ENCODE measurements at places on chromosomes 6 and 20.

GRCh38 chr6:126553854-126554253 is 213.9 kb downstream of the CENPW start:
- no peak for DNase-seq

DNA sequence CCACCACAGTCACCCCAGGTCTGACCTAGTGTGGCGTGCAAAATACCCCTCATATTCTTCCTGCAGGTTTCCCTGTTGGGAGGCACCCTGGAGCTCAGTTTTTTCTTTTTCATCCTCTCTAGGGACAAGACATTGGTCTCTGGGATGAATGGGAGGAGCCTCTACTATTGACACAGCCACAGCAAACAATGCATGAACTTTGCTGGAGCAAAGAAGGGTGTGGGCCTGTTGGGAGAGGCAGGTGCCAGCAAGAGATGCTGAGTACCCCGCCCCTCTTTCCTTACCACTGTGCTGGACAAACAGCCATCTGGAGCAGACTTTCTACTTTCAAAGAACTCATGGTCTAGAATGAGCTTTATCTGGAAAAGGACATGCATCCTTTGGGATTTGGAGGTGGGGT is 10.1 kb downstream of the TGM3 start:
- peak; percentile 24 for DNase-seq

DNA sequence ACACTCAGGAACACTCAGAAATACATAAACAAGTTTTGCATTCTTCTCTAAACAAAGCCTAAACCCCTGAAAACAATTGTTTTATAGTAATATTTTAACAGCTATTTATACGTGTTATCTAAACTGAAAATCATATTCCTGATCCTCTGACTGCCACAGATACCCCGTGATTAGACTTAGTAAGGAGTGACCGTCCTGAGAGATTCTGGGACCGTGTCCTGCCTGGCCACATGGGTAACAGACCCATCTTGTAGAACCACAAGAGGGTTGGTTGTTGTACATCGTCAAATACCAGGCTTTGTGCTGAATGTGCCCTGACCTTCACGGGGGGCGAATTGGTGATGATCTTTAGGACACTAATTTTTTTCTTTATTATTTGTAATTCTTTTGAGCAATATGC is 214.4 kb downstream of the TMEM242 start:
- DNase-seq: no peak

DNA sequence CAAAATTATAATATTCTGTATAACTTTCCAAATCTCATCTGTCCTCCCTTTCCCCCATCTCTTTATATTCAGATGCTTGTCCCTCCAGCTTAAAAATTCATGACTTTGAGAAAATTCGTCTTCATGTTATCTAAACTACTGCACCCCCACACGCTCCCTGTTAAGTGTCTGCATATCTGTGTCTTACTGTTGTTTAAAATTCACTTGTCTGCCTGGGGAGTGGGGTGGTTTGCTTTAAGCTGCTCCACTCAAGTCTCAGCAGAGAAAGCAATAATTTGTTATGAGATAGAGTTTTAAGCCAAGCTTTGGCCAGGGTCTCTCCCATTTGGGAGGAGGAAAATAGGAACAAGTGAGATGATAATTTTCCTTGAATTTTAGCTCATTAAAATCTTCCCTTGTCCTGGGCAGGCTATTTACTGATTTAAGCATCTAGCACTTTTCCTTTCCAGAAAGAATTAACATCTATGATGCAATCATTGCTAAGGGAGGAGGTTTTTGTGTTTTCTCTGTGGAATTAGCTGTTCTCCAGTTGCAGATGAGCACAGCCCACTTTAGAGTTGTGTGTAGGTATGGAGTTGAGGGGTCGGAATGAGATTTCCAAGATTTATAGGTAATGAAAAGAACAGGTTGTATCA is 36.8 kb downstream of the MTHFD1L start:
- DNase-seq: no peak

GRCh38 chr6:17107863-17108262 is 6.0 kb downstream of the STMND1 start:
- no peak for DNase-seq
